ENCODE measurements at places on chromosomes 13 and 19.

DNA sequence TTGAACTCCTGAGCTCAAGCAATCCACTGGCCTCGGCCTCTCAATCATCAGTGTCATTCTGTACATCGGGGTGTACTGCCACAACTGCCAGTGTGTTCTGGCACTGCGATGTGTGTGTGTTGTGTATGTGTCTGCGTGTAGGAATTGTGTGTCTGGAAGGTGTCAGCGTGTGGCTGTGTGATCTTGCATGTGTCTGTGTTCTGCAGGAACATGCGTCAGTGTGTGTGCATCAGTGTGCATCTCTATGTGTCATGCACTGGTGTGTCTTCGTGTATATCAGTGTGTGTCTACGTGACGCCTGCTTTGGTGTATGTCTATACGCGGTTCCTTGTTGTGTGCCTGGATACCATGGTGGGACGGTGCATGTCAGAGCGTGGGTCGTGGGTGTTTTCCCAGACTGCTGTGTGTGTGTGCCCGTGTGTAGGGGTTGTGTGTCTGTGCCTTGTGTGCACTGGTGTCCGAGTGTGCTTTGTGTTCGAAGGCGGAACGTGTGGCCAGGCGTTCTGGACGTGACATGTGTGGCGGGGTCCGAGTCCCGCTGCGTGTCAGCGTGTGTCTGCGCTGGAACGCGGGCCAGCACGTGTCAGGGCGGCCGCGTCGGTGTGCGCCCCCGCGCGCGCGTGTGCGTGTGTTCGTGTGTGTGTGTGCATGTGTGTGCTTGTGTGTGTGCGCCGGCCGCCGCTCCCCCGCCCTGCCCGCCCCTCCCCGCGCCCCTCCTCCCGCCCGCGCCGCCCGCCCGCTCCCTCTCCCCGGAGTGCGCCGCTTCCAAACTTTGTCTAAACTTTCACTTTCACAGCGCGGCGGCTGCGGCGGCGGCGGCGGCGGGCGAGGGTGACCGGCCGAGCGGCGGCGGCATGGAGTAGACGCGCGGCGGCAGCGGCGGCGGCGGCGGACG, at the start of gene NFIX:
TSS of gene NFIX (plus strand) at position 775 of the 895 bp plus-strand sequence. CDS start 363 bp downstream, outside the sequence.
- DNase-seq, result peak; percentile 74

DNA sequence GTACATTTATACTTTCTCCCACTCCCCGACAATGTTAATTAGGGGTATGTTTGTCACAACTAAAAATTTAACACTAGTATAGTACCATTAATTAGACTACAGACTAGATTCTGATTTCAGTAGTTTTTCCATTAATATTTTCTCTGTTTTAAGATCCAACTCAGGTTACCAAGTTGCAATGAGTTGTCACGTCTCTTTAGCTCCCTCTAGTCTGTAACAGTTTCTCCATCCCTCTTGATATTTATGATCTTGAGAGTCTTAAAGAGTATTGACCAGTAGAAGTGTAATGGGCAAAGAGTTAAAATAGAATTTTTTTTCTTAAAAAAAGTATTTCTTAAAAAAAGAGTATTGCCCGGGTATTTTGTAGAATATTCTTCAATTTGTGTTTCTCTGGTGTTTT, 598.1 kb downstream of the TBC1D4 start:
- no peak for DNase-seq

DNA sequence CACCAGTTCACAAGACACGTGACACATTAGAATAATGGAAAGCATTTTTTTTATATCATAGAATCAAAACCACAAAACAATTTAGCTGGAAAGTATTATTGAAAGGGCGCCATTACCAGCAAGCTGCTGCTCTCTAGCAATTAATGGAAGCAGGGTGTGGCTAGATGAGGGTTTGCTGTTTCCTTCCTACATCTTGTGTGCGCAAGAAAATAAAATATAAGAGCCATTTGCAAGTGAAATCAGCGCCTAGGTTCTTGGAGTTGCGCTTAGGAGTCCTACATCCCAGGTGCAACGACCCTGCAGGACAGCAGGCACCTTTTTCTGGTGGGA, 140.9 kb downstream of the ZNF536 start:
- no peak for DNase-seq

GRCh38 chr13:82341116-82341515, 1541.2 kb downstream of the SLITRK1 start:
- no peak for DNase-seq

- no peak for DNase-seq
Measured at GRCh38 chr13:19267746-19268145, 86.1 kb upstream of the TUBA3C start.

DNA sequence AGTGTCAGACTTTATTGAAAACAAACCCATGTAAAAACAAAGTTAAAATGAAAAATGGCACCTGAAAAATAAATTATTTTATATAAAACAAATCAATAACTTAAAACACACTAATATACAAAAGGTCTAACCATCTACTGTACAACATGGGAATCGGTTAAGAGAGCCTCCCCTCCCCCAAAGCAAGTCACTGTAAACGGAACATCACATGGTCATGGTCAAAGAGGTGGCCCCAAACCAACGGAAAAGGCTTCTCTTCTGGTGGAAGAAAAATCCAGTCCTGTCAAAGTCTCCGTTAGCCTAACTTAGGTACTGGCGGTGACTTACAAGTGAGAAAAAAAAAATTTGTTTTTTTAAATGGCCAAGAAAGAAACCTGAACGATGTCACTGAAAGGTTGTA, 15.7 kb upstream of the TIMM44 start:
- no peak for DNase-seq

- no peak for DNase-seq
Measured at GRCh38 chr13:76164290-76164689, 528.2 kb downstream of the LMO7 start.

DNA sequence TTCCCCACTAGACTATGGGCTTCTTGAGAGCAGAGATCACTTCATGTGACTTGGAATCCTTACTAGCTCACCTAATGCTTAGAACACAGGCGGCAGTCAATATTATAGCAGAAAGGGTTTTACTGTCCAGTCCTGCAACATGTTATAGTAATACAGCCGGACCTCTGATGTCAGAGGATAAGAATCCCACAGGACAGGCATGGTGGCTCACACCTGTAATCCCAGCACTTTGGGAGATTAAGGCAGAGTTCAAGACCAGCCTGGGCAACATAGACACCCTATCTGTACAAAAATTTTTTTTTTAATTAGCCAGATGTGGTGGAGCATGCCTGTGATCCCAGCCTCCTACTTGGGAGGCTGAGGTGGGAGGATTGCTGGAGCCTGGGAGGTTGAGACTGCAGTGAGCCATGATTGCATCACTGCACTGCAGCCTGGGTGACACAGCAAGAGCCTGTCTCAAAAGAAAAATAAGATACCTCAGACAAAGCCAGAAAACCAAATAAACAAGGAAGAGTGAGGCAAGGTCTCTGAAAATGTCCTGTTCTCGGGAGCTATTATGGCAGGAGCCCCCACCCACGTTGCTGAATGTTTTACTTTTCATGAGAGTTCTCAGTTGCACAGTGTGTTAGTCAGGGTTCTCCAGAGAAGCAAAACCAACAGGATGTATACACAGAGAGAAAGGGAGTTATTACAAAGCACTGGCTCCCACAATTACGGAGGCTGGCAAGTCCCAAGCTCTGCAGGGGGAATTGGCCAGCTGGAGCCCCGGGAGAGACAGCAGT, 100.8 kb downstream of the UBL3 start:
- peak; percentile 14 for DNase-seq

DNA sequence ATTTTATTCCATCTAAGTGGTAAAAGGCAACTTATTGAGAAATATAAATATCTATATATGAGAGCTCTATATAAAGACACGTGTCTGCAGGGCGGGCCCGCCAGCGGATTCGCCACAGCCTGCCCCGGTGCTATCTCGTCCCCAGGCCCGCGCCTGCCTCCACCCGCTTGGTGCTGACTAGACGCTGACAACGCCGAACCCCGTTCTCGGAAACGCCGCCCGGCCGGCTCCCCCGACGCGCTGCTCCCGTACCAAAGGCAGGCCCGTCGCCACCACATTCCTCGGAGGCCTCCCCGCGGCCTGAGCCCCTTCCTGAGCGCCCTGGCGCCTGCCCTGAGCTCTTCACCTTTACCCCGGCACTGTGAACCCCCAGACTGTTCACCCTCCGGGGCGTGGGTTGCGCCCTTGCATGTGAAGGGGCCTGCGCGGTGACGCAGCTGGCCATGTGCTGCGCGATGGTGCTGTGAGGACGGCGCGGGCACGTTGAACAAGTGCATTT, 6.0 kb downstream of the PLEKHJ1 start:
- no peak for DNase-seq

DNA sequence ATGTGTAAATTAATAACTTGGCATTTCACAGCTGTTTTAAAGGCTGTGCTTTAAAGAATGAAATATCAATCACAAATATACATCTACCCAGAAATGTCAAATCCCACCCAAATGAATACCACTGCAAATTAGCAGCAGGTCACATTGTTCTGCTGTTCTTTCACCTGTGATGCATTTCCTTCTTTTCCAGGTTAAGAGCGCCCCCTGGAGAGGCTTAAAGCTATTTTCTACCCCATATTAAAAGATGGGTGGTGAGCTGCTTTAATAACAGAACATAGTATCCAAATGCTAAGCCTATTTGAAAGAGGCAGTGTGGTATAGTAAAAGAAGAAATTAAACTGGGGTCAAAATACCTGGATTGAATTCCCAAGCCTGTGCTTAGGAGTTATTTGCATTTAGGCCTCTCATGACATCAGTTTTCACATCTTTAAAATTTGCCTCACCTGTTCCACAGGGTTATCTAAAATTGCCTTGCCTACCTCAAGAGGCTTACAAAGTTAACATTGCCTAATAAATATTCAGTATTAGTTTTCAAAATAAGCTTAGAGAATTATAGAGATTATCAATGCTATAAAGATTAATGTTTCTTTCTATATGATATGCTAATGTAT, 396.9 kb upstream of the SLITRK5 start:
- DNase-seq, result peak; percentile 34

- peak; percentile 40 for DNase-seq
Measured at GRCh38 chr19:21474671-21475181, 30.7 kb upstream of the ZNF429 start.

DNA sequence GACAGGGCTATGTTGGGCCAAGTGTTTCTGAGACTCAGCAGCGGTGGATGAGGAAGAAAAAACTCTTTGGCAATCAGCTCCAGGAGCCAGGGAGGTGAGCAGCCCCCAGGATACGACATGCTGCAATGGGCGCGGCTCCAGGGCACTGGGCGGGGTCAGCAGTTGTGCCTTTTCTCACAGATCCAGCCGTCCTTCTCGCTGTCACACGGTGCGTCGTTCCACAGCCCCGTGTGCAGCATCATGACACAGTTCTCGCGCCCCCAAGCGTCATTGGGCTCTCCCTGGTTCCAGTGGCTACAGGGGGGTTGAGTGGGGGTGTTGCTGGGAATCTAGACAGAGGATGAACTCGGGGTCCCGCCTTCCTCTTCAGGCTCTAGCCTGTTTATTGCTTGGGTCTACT, 2.7 kb downstream of the CLEC4G start:
- DNase-seq, result no peak

DNA sequence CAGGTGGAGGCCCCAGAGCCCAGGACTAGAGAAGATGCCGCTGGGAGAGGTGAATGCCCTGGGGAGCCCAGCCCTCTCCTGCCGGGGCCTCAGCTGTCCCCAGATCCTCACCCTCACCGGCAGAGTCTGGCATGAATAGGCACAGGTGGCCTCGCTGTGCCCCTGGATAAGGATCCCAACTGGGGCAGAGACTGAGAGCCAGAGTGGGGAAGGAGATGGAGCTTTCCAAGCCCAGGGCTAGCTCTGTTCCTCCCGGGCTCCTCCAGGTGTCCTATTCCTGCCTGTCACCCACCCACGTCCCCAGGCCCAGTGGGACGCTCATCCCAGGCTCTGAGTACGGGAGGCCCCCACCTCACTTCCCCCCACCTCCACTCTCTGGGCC, 16.5 kb downstream of the PRR36 start:
- DNase-seq, result no peak

GRCh38 chr19:47230921-47231214, at the start of gene BBC3:
BBC3 (minus strand) TSS chr19:47231199; CDS start chr19:47228431, 2,768 bp downstream.
- no peak for DNase-seq
